Astrocyte of the spinal cord (primary cell): ENCODE measurements at places on chromosomes 3 and 15.
A peak's percentile ranks its signal among the peaks of the same experiment; 100 is the strongest.

DNA sequence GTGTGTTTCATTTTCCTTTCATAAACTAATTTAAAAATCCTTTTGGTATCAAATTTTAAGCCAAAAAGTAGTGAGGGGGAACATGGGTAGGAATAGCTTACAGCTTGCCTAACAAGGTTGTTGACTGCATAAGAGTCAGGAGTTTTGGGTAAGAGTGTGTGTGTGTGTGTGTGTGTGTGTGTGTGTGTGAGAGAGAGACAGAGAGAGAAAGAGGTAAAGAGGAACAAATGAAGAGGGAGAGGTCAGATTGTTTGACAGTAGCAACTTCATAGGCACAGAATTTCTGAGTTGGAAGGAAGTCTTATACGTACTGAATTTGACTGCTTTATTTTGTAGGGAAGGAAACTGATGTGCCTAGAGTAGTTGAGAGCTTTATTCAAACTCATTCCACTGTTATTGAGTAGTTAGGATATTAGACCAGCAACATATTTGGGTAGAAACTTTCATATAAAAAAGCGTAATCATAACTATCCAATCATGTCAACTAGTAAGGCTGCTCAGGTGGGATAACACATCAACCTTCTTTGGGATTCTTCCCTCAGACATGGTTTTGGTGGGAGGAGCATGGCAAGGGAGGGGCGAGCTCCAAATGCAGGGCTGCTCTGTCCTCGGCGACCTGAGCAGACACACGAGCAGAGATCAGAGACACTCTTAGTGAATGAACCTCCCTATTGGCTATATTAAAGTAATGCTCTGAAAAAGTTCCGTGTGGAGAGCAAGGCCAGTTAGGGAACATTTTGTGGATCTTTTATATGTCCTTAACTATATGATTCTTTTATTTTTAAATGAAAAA is 86.4 kb downstream of the LPP start:
- DNase-seq, result no peak

DNA sequence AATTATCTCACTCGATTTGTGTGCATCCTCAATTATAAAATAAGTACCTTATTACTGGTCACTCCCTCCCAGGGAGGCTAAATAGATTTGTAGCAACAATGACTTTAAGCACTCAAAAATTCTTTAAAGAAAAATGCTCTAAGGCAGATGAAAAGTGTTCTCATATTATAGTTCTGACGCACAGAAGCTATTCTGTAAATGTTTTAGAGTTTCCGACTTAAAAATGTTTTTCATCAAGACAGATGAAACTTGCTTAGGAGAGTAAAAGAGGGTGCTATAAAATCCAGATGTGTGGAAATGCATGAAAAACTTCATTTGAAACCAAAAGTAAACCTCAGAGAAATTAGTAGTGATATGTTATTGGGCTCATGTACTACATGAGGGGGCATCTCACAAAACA is 398.4 kb upstream of the KCNMB2 start:
- DNase-seq, result no peak

- DNase-seq, result no peak
Observed at GRCh38 chr3:114690911-114691310, 397.1 kb downstream of the TIGIT start.

- DNase-seq, result no peak
Observed at GRCh38 chr3:147538034-147538433, 128.9 kb downstream of the ZIC1 start.

GRCh38 chr3:131454501-131454900 is 48.3 kb downstream of the MRPL3 start:
- peak; percentile 30 for DNase-seq

DNA sequence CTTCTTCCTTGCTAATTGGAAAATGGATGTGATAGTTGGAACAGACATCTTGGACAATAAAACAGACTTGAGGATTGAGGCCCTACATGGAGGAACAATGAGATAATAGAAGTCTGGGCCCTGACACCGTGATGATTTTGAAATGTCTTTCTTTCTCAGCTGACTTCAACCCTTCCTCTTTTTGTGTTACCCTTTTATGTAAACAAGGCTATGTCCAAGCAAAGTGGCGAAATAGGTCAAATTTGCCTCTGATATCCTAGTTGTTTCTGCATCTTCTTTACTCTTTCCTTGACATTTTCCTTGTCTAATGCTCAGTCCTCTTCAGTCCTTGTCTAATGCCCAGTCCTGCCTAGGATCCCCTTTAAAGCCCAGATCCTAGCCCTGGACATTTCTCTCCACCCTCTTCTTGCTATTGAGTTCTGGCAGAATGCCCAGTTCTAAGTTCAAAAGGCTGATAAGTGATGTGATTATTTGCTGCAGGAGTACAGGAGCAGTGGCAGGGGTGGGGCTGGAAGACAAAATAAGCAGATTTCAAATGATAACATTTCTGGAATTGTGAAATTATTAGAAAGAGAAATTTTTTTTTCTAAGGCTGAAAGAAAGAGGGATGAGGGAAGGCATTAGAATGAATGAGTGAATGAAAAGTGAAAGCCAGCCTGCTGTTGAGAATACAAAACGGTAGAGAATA is 6.5 kb upstream of the VPS8 start:
- DNase-seq, result no peak

- DNase-seq, result peak; percentile 27
Observed at GRCh38 chr3:63814237-63814636, 4.9 kb upstream of the C3orf49 start.

- no peak for DNase-seq
Observed at GRCh38 chr3:73706771-73707170, 82.0 kb upstream of the PDZRN3 start.

DNA sequence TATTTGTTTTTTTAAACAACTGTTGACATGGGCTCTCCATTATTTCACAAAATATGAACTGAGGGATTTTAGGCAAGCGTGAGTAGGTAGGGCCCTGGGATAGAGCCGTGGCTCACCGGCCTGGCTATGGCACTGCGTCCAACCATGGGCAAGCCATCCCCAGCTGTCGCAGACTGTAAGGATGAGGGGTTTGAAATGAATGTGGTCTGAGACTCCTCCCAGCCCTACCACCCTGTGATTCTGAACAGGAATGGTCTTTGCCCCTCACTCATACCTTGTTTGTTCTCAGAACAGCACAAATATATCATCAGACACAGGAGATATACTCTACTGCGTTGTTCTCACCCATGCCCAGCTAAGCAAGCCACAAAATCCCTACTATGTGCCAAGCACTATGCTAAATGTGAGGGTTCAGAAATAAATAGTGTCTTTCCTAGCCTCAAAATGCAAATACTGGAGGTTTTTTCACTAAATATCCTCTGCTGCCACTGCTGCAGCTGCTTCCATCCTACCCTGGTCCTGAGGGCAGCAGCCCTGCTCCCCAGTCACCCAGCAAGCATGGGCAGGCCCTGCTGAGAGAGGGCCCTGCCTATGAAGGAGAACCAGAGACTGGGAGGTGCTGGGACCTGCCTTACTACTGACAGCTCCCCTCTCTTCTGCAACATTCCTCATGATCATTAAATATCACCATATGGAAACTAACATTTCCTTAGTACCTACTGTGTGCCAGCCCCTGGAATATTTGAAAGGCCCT is 102.8 kb downstream of the XXYLT1 start:
- no peak for DNase-seq

- peak; percentile 22 for DNase-seq
Observed at GRCh38 chr15:60970246-60971170, 258.6 kb downstream of the RORA start.

DNA sequence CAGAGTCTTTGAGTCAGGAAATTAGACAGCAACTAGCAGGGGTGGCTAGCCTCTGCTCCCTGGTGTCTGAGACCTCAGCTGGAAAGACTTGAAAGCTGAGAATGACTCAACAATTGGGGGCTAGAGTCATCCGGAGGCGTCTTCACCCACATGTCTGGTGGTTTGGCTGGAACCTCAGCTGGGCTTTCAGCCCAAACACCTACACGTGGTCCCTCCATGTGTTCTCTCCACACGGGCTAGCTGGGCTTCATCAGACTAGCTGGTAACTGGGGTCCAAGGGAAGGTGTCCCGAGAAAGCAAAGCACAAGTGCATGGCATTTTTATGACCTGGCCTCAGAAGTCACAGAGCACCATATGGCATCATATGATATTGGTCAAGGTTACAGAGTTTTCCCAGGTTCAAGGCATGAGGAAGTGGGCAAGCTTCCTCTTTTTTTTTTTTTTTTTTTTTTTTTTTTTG is 19.9 kb upstream of the ABHD2 start:
- DNase-seq, result peak; percentile 98

GRCh38 chr3:172525116-172525613 is 1.9 kb upstream of the TNFSF10 start:
- no peak for DNase-seq

GRCh38 chr3:23202203-23202920 is 765 bp upstream of the UBE2E2 start:
- DNase-seq, result peak; percentile 24

DNA sequence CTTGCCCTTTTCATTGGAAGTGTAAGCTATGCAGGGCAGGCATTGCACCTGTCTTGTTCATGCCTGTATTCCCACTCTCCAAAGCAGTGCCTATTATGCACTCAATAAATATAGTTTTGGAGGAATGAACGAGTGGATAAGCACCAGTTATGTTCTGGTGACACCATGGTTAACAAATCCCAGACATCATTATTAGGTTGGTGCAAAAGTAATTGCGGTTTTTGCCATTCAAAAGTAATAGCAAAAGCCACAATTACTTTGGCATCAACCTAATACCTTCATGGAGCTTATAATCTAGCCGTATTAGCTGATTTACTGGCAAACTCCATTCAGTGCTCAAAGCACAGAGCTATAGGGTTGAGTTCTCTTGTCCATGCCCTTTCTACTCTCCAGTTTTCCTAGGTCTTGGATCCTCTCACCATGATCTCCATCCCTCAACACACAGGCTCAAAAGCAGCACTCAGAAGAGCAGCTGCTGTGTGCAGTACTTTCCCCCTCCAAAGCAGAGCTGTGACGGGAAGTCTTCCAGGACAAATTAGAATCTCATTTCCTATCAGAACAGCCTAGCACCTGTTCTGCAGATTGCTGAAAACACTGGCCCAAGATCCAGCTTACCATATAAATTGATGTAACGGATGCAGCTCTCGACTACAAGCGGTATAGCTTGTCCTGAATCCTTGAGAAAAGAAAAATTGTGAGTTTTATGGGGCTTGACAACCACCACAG is 63.2 kb upstream of the RAD18 start:
- no peak for DNase-seq
